ENCODE measurements at places on chromosomes 1 and 21. TPM values are rescaled to one million over a fixed set of nuclear protein-coding genes. Genes with fewer than 3 reads are reported as not detected.
A peak's percentile ranks its signal among the peaks of the same experiment; 100 is the strongest.

JAM2 gene
- total RNA-seq = 0.42 TPM

DNA sequence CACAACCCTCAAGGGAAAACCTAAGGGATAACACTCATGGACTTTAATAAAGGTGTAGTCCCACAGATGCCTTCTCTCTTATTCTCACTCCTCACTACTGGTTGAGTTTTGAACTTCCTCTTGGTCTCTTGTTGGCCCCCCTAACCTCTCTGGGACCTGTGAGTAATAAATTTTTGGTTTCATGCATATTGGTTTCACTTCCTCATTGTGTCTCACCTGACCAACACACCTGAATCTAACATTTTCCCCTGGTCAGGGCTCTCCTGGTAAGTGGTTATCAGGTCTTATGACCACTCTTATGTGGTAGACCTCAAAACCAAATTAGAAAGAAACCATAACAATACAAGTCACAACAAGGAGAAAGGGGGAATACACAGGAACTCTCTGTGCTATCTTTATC, 60.5 kb upstream of the PRMT6 start:
- DNase-seq = no peak

DNA sequence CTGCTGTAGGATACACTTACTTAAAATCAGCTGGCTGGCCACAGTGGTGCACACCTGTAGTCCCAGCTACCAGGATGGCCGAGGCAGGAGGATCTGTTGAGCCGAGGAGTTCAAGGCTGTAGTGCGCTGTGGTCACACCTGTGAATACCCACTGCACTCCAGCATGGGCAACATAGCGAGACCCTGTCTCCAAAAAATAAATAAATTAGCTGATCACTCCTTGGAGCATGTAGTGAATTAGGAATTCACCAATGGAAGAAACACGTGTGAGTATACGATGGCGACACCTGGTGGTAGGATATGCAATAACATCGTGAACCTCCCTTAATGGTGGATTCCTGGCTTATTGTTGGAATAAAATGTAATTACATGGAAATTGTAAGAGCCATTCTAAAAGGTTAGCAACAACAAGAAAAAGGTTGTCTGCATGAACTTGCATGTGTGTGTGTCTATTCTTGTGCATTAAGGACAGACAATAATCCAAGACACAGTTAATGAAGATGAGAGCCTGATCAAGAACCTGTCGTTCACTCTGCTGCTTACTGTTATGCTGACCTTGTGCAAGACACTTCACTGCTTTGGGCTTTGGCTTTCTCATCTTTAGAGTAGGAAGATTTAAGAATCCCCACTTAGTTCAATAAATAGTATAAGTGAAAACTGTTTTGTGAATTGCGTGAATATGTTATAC, 38.6 kb upstream of the COX20 start:
- DNase-seq = peak; percentile 56

DNA sequence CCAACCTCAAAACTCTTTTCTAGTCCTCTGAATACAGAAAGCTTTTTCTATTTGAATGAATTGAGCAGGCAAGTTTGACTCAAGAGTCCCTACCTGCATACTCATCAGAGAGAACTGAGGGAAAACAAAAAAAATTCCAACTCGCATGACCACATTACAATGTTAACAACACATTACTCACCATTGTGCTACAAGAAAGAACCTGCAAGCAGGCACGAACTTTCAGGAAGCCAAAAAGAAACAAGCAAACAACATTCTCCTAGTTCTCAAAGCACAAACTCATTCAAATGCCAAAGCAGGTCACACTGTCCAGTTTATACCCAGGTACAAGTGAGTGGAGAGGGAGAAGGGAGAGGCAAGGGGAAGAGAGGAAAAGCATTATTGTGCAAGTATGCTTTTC, 14.6 kb downstream of the OTUD7B start:
- DNase-seq = peak; percentile 17

DNA sequence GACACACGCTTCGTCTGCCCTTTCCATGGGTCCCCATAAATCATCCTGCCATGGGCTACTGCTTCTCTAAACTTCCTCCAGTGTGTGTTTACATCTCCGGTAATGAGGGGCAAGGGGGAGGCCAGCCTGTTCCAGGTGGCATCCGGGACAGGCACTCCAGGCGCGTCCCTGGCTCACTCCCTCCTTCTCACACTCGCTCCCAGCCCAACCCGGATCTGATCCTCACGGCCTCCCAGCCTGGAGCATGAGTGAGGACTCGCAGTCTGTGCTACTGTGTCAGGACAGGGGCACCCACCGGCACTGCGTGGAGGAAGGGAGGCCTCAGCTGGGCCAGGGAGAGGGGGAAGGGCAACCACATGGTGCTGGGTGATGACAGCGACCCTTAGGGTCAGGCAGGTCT, 225.4 kb downstream of the TRABD2B start:
- no peak for DNase-seq

SIPA1L2 gene
- total RNA-seq = 33.7 TPM

KCND3 gene
- total RNA-seq = not detected

DNA sequence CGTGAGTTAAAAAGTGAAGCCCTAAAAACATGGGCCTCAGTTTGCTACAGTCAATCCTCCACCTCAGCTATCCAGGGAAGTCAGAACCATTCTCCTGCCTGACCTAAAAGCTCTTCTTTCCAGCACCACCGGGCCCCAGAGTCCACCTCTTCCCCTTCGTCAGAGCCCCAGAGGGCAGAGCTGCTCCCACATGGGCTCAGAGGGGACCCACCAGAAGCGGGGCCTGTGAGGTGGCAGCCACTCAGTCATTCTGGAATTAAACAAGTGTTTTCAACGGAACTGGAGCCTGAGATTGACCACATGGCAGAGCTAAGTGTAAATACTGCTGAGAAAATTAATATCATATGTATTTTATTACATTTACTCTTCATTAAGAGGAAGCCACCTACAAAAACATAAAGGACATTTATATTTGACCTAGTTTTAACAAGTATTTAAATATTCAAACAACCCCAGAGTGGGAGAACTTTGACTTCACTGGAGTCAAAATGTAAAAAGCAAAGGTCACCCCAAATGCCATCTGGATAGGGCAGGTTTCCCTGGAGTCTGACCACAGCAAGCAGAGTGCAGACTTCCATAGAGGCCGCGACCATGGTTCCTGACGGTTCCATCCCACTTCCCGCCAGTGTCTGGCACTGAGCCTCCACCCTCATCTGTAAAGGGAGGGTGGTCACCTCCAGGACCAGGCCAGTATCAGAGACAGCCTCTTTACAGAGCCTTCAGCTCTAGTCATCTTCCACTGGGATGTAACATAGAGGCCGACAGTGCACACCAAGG, 1.8 kb downstream of the SUMO3 start:
- DNase-seq = no peak

DHRS3 gene
- total RNA-seq = 49.4 TPM

DNA sequence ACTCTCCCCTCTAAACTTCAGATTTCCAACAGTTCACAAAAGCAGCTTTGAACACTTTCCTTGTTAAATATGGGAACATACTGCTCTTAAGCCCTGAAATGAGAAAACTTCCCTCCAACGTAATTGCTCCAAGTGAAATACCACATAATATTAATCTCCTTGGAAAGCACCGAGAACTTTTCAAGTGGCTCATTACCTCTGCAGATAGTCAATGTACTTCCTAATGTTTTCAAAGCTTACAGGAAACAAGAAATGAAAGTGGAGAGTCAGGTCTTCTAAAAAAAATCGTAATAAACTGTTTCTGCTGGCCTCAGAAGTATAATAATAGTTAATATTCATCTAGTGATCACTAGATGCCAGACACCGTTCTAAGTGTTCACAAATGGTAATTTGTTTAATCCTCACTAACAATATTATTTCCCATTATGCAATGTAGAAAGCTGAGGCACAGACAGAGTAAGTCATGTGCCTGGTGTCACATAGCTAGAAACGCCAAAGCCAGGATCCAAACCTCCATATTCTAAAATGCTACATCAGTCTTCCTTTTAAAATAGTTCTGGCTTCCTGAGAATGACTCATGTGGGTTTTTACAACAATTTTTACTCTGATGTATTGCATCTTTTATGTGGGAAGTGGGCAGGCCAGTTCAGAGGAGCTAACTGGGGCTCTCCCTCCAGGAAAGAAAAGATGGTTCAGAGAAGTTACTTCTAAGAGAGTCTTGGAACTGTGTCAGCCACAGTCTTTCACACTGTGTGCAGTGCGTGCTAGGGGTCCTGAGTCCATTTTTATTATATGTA, 177.2 kb downstream of the PLPPR4 start:
- DNase-seq = peak; percentile 69

DNA sequence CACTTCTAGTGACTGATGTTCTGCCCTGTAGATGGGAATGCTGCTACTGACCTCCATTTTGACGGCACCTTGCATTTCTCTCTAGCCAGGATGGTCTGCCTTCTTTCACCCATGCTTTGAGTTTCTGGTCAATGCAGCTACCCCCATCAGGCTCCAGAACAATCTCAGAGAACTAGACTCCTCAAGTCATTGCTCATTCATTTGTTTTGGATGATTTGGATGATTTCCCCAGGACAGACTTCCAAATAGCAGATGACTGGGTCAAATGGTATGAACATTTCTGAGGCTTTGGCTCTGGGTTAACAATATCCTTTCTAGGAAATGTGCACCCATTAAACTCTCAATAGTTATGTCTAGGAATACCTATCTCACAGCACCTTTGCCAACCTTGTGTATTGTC, 63.9 kb downstream of the CSMD2 start:
- peak; percentile 45 for DNase-seq

DNA sequence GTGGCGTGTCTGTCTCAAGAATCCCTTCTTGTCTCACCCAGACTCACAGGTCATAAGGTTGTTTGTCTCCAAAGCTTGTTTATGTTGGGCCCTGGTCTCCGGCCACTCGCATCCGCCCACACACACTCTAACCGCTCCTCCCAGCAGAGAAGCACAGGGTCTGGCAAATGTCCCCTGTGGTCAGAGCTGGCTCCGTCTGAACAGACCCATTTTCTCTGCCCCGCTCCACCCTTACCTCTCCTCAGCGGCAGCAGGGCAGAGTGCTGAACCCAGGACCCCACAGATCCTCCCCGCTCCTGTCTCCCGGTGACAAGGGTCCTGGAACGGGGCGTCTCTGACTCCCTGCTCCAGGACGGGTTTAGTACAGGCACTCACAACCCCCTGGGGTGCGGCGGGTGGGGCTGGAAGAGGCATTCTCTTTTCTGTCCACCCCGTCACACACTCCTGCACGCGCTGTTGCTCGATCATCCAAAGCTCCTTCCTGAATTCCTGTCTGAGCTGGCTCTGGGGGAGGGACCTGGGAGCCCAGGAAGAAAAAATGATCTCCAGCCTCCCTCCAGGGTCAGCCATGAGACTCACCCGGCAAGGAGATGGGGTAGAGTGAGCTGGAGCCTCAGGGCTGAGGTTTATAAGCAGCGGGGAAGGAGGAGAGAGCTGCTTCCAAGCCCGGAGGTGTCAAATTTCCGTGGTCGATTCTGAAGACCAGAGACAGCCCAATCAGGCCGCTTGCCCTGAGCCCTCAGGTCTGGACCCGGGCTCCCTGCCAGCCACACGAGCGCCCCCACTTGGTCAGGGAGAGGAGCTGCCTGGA, at the start of gene S100A13:
Gene S100A13, minus strand, starts transcription at position 602 of the 811 bp plus-strand sequence. CDS start 1,033 bp downstream, outside the sequence.
- peak; percentile 93 for DNase-seq

GRCh38 chr21:38349111-38349746, 92.4 kb downstream of the KCNJ15 start:
- DNase-seq = peak; percentile 83

GRCh38 chr1:21668951-21669257, 253 bp downstream of the RAP1GAP start:
- no peak for DNase-seq

GRCh38 chr1:42660907-42661500, 2.8 kb downstream of the PPIH start:
- DNase-seq = no peak

SH2D5 gene
- total RNA-seq = 1.3 TPM

DNA sequence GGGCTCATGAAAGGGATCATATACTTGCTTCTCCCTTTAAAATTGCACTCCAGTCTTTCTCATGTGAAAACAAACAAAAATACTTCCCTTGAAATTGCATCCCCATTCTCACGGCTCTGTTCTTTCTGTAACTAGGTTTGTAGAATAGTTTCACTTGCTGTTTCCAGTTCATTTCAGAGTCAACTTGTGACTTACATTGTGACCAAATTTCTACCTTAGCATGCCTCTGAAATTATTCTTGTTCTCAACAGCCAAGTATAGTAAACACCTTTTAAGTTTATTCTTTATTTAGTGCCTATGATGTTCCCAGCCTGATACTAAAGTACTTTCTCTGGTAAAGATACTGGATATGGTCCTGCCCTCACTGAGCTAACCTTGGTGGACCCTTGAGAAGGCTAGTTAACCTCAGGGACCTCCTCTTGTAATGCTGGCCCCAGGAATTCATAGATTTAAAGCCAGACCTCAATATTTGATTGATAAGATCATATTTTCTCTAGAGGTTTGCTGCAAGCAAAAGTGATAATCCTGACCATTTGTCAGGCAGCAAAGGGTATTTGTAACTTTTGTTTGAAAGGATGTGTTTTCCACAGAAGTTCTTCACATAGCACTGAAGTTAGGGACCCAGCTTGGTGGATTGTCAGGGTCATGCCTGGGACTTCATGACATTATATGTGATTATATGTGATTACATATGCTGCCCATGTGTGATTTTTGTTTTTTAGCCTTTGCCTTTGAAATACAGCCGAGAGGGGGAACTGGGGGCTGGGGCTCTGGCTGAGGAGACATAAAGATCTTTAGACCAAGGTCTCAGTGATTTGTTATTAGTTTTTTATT, 29.6 kb downstream of the VANGL2 start:
- no peak for DNase-seq

- no peak for DNase-seq
Observed at GRCh38 chr1:191729742-191730141, 428.5 kb upstream of the RGS18 start.

DNA sequence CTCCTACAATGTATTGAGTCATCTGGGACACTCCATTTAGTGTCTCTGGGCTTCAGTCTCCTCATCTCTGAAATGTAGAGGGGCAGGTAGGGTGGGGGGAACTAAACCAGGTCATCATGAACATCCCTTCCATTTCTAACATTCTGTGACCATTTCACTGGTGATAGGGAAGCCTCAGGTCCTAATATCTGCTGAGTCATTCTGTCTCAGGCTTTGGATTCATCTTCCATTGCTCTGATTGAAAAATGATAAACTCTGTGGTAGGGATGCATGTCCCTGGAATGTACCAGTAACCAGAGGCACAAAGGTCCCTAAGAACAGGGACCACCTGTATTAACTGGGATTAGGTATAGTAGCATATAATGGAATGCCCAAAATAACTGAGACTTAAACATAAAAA, 36.2 kb upstream of the LRRC52 start:
- DNase-seq = no peak

Data from Daoy (cell line).